RCC 7860 (cell line): ENCODE measurements at places on chromosomes 12 and 14.

DNA sequence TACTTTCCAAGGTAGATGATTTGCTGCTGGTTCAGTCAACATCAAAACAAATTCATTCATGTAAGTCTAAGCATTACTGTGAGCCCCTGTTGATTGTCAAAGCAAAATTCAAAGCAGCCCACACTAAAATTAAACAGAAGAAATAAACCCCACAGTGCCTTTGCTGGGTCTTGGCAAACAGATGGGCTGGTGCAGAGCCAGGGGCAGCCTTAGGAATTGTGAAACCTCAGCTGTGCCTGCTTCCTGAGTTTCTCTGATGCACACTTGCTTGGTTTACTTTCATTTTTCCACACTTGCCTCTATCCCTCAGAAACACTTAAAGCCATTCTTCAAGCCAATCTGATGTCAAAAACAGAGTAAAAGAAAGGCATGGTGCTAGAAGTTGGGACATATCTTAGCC lies 6.6 kb upstream of the PLEKHG7 start:
- no peak for DNase-seq

- DNase-seq, result no peak
Observed at GRCh38 chr12:93530358-93530757, 42.1 kb upstream of the SOCS2 start.

DNA sequence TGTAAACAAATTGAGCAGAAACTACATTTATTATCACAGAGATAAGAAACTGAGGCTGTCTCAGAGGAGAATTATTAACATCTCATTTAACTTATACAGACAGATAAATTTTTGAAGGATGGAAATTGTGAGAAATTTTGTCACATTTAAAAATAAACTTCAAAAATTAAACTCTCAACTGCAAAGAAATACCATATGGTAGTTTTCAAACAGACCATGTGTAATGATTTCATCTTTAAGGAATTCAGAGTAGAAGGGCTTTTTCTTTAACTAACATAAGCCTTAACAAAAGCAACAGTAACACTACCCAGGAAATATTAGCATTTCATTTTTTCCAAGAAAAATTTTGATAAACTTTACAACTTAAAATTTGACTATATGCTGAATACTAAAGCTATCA lies 26.6 kb downstream of the NUP37 start:
- DNase-seq, result no peak

- no peak for DNase-seq
Observed at GRCh38 chr12:48693572-48693971, 11.5 kb upstream of the KANSL2 start.

- DNase-seq, result no peak
Observed at GRCh38 chr14:89171168-89171567, 245.9 kb downstream of the FOXN3 start.

GRCh38 chr14:61130512-61131260 lies 149.6 kb downstream of the SLC38A6 start:
- DNase-seq, result no peak

- DNase-seq, result no peak
Observed at GRCh38 chr12:110550981-110551380, 32.1 kb downstream of the PPTC7 start.

DNA sequence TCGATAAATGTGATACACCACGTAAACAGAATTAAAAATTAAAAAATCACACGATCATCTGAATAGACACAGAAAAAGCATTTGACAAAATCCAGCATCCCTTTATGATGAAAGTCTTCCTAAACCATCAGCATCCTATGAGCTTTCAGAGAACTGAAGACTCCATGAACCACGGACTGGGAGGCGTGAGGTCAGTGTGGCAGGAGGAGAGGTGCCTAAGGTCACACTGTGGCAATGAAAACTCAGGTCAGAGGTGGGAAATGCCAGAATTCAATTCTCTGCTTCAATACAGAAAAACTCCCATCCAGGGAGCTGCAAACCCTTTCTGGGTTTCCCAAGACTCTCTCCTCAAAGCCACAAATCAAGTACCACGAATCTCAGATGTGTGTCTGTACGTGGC lies 51.6 kb downstream of the KDM2B start:
- DNase-seq, result no peak

GRCh38 chr14:85416771-85417170 lies 113.2 kb upstream of the FLRT2 start:
- peak; percentile 70 for DNase-seq

GRCh38 chr14:97802430-97803373 lies 1005.5 kb downstream of the VRK1 start:
- no peak for DNase-seq

GRCh38 chr12:99619389-99620158 lies 28.0 kb upstream of the GARIN6 start:
- DNase-seq, result peak; percentile 11

DNA sequence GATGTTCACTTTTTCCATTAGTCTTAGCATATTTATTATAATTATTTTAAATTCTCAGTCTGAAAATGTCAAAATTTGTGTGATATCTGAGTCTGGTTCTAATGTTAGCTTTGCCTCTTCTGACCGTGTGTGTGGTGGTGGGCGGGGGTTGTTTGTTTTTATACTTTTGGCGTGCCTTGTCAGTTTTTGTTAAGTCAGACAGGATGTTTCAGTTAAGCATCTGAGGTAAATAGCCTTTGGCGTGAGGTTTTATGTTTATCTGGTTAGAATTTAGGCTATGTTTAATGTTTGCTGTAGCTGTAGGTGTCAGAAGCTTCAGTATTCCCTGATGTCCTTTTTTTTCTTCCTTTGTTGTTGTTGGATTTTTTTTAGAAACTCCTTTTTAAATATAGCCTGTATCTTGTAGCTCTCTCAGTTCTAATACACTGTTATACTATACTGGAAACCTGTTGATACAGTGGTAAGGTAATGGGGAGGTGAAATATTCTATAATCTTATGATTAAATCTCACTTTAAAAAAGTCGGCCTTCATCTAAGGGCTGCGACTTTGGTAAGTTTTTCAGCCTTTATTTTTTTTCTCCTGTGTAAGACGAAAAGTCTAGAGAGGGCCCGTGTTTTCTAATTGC lies 111.6 kb downstream of the SCAF11 start:
- no peak for DNase-seq

DNA sequence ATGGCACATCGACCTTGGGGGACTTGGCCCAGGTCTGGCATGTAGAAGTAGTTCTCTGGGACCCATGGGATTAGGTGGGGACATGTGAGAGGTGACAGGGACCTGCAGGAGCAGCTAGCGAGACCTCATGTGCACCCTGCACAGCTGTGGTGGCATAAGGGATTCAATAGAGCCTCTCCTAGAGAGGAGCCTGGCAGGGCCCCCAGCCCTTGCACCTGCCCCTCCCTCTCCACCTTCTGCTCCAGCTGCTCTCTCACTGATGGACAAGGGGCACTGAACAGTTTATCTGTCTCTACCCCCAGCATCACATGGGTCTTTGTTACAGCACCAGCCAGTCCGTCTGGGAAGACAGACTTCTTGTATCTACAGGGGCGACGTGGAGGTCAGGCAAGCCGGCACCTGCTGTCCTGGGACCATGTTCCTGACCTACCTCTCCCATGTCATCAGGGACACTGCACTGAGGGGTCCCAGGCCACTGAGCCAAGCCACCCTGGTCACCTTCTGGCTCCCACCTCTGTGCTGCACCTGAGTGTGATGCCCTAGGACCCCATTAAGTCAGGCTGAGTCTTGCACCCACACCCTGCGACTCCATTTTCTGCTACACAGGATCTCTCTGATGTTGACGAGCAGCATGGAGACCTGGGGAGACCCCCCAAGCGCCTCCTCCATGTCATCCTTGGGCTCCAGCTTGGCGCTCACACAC lies 32.6 kb downstream of the DDX11 start:
- DNase-seq, result no peak

DNA sequence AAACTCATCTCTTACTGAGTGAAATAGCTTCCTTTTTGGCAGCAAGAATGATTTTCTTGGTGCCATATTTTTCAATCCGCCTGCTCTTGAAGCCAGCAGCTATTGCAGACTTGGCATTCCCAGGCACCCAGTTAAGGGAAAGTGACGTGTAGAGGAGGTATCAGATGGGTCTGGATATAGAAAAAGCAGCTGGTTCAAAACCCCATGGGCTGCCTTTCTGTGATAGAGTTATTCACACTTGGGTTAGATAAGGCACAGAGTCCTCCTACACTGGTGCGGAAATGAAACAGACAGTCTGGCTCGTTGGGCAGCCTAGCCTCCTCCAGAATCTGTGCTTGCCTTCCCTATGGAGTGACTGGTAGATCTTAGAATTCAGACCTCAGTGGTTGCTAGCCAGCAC lies 62.2 kb downstream of the PTPN11 start:
- DNase-seq, result no peak

- DNase-seq, result peak; percentile 64
Observed at GRCh38 chr12:54439521-54440255, 20.6 kb upstream of the ITGA5 start.

- DNase-seq, result no peak
Observed at GRCh38 chr12:7090222-7090998, 1.8 kb downstream of the C1R start.

- DNase-seq, result peak; percentile 59
Observed at GRCh38 chr12:1795785-1796514, 24.4 kb upstream of the LRTM2 start.

DNA sequence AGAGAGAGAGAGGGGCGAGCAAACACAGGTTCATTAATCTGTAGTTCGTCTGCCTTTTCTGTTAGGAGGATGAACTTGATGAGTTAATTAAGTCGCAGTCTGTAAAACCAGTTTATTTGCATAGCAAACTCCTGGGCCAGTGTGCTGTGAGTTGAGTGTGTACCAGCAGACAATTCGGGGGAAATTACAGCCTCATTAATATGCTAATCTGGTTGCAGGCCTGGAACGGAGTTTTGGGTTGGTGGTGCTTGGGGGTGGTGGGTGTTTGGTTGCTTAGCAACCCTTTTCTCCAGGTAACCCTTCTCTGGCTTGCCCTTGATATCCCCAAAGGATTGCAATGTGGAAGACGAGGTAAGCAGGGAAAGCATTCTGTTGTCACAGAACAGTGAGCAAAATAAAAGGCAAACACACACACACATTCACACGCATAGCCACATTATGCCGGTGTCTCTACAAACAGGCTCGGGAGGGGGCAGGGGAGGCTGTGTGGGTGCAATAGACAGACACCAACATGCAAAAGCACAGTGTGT lies 29.2 kb upstream of the LHX5 start:
- no peak for DNase-seq

DNA sequence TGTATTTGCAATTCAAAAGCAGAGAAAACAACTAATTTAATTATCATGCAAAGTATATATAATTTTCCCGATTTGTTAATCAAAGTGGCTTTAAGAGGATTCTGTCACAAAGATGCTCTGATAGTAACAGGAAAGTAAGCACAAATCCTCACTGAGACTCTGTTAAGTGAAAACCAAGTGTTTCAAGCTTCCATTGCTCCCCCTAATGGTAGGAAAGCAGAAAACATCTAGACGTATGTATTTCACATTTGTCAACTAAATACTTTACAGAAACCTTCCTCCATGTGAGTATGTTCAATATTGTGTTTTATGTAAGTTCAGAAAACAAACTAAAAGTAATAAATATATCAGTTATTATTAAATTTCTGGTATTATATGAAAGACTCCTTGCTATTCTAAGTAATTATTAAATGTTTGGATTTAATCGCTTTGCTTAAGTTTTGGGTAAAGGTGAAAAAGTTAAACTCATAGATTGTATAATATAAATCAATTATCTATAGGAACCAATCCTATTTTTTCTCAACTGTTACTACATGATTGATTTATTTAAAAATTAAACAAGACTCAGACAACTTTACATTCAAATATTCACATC lies 1.5 kb upstream of the NTS start:
- DNase-seq, result peak; percentile 26

DNA sequence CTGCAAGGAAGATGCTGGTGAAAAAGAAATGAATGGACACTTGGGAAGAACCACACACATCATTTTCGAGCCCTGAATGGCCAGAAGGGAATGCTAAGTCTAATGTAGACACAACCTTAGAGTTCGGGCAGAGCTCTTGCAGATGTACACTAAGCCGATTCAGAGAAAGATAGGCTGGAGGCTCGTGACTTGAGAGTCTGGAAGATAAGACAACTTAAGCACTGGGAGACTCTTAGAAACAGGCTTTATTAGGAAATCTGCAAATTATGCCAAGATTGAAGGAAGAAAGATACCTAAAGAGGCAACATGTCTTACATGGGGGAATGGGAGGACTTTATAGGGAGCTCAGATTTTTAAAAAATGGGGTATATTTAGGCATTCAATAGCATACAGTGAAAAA lies 13.5 kb downstream of the TBPL2 start:
- no peak for DNase-seq

DNA sequence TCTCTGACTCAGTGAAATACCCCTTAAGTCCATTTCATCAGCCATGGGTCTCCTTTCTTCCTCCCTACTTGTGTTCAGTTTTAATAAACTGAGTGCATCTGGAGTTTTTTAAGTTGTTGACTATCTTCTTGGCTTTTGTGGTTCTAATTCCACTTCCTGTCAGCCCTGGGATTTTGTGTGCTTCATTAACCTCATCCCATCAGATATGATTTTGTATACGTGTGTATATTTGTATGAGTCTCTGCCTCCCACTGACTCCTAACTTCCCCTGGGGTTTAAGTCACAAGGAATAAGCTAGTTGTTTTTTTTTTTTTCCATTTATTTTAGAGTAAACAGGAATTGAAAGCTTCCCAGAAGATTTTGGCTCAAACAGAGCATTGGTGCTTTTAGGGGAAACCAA lies 62.7 kb downstream of the TTLL5 start:
- DNase-seq, result no peak

DNA sequence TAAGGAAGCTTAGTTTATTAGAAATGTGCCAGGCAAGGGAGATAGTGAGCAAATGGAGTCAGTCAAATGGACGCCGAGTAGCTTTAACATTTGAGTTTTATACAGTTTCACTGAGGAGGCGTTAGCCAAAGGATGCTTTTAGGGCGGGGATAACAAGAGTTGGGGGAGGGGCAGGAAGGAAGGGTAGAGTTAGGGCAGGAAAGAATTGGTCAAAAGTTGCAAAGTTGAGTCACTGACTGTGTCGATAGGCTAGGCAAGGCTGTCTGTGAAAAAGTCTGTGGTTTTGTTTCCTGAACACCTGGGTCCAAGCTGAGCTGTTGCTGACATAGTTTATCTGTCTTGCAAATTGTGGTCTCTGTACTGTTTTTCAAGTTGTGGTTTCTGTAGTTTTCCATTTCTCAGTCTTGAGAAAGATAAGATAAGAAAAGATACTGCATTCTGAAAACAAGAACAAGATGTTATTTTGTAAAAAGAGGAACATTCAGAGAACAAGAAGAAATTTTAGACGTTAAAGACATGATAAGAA lies 62.6 kb upstream of the RESF1 start:
- DNase-seq, result no peak

DNA sequence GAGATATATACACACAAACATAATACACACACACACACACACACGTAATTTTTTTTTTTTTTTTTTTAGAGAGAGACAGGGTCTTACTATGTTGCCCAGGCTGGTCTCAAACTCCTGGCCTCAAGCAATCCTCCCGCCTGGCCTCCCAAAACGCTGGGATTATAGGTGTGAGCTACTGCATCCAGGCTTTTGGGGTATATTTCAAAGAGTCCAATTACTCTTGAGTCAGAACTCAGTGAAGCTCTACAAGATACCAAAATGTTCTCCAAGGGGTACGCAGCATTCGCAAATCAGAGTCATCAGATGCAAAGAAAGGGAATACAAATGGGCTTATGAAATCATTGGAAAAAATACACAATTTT lies 54.0 kb downstream of the PHLDA1 start:
- DNase-seq, result no peak

- peak; percentile 8 for DNase-seq
Observed at GRCh38 chr12:28191051-28192048, 1.1 kb downstream of the CCDC91 start.

GRCh38 chr12:108784270-108784669 lies 53.0 kb upstream of the CORO1C start:
- DNase-seq, result no peak

- DNase-seq, result no peak
Observed at GRCh38 chr12:50636505-50636904, 127.4 kb upstream of the ATF1 start.

GRCh38 chr12:30515351-30515750 lies 180.3 kb downstream of the IPO8 start:
- DNase-seq, result no peak
